ENCODE measurements at places on chromosomes 5 and 9.
A peak's percentile ranks its signal among the peaks of the same experiment; 100 is the strongest.

GRCh38 chr5:10635867-10636350 lies 72.0 kb downstream of the ANKRD33B start:
- no peak for DNase-seq

DNA sequence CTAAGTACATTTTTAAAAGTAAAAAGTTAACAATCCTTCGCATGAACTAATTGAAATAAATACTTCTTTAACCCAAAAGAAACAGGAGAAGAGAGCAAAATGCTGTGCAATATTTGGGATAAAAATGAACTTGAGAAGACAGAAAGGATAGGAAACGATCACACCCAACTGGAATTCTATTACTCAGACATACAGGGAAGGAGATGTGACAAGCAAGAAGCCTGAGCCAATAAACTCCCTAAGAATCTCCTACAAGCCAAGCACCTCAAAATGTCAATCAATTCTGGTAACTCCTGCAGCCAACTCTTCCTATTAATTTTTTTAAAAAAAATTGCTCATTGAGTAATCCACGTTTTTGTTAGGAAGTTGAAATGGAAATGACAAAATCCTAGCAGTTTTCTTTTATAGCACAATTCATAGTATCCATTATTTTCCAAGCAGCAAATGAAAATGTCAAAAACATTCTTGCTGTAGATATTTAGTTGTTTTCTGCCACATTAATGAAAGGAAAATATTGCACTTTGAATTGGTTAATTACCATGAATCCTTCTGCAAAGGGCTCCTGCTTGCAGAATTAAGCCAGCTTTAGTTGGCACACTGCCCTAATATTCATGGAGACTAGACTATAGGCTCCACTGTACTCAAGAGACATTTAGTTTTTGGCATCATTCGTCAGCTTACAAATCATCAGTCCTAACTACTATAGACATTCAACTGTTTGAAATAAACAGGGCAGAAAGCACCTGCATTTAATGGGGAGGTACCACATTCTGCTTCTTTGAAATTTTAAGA lies 89.0 kb downstream of the RFX3 start:
- DNase-seq = no peak

- DNase-seq = no peak
Measured at GRCh38 chr5:173663352-173664153, 47.1 kb upstream of the BOD1 start.

GRCh38 chr5:81268521-81269196 lies 32.7 kb upstream of the ZCCHC9 start:
- DNase-seq = no peak

DNA sequence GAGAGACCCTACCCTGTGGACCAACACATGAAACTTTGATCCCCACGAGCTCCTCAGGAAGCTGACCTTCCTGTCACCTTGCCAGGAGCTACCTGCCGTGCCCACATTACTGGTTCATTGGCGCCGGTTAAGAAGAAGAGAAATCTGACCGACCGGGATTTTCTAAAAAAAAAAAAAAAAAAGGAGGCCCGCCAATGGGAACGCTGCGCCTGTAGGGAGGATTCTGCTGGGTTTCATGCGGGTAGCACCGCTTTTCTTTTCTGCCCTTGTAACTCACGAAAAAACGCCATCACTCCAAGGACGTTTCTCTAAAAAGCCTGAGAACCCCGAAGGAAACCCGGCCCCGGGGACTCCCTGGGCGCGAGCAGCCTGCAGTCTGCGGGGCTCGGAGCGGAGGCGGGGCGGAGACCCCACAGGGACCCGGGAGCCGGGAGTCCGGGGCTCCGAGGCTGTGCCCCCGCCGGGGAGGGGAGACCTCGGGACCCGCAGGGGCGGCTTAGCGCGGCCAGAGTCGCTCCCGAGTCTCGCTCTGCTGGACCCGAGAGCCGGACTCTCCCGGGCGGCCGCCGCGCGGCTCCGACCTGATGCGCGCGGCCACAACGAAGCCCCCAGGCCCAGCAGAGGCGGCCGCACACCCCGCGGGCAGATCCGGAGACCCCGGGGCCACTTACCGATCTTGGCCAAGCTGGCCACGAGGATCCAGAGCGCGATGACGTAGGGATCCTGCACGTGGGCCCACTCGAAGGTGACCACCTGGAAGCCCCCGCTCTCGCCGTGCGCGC lies 617 bp downstream of the SLC9A3 start:
- DNase-seq = no peak

GRCh38 chr5:137399911-137400310 lies 99.2 kb downstream of the SPOCK1 start:
- DNase-seq = no peak

GRCh38 chr5:147565524-147565923 lies 55.7 kb upstream of the DPYSL3 start:
- DNase-seq = no peak

- no peak for DNase-seq
Measured at GRCh38 chr9:95815961-95816360, 59.5 kb upstream of the ERCC6L2 start.

GRCh38 chr5:84715091-84715490 lies 330.4 kb upstream of the EDIL3 start:
- DNase-seq = no peak

GRCh38 chr9:84381508-84381907 lies 41.0 kb upstream of the SLC28A3 start:
- DNase-seq = no peak

DNA sequence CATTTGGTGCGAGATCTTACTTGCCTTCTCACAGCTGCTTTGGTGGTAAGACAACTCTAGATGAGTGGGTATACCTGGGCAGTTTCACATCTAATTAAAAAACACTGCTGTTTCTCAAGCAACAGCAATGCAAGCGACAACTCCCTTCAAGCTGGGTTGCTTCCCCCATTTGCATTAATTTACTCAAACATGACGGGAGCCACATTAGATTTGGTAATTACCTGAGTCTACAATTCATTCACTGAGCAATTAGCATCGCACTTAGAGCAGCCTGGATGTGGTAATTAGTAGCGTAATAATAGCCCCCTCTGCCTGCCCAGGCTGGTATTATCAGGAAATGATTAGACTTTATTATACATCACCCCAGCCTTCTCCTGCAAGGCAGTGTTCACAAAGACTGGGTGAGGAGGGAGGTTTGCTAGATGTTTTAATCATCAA lies 73.4 kb downstream of the FBXO38 start:
- DNase-seq = peak; percentile 38

DNA sequence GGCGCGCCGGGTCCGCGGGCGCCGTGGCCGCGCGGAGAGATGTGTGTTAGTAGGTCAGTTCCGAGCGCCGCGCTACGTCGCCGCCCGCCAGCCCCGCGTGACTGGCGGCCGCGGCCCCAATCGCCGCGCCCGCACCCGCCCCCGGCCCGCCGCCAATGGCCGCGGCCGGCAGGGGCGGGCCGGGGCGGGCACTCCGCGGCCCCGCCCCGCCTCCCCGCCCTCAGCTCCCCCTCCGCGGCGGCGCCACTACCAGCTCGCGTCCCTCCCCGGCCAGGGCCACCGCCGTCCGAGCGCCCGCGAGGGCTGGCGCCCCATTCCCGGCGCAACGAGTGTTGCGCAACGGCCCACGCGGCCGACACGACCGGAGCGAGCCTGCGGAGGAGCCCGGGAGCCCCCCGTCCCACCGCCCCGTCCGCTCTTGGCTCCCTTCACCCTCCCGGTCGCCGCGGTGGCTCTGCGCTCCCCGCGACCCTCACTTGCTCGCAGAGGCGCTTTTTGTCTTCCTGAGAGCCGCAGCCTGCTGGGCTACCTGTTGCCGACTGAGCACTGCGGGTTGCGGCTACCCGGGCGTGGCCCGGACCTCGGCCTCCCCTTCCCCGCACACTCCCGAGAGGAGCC lies at the start of gene NFIL3:
NFIL3 (minus strand) TSS at position 48 of the 618 bp plus-strand sequence. CDS start 13,098 bp downstream, outside the sequence.
- peak; percentile 58 for DNase-seq

DNA sequence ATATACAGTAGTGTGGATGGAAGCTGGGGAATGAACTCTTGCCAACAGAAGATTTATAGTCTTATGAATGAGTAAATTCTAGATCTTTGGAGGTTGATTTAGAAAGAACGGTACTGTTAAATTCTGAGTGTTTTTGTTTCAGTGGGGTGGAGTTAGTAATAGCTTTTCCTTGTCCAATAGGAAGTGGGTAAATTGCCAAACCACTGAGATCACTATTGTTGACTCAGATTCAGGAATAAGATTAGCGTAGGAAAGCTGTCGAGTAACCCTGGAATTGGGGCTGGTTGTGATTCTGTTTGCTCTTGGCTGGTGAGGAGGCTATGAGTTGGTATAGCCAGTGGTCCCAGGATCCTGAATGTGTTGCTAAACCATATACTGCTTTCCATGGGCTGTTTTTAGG lies 155.6 kb downstream of the ARHGAP26 start:
- no peak for DNase-seq

DNA sequence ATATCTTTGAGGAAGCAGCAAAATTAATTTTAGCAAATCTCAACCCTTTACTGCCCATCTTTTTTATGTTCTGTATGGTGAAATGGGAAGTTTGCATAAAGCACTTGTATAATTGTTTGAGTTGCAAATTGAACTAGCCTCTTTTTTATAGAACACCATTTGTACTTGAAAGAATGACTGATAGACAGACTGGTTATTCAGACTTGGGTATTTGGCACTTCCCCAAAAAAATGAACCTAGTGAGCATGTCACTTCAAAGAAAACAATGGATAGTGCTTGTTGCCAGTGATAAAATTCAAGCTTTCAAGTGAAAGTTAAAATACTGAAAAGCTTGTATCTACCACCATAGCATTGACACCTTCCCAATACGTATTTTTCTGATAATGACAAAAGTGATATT lies 115.8 kb downstream of the ERCC6L2 start:
- DNase-seq = no peak

DNA sequence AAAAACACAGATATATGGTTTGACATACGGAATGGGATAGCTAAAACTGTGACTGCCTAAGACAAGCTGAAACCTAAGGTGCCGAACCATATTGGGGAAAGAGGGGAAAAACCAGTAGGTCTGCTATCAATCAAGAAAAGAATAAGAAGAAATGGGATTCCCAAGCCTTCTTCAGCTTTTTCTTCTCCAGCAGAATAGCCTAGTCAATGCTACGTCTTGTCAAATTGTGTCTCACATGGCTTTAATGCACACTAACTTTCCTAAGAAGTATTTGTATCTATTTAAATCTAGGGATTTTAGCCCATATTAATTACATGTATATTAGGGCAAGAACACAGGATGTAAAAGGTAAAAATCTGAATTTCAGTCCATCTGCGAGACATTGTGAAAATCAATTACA lies 797 bp upstream of the FBXO38 start:
- DNase-seq = no peak

- DNase-seq = no peak
Measured at GRCh38 chr5:136030956-136031611, 2.3 kb downstream of the TGFBI start.

- no peak for DNase-seq
Measured at GRCh38 chr5:74357827-74358226, 282.7 kb downstream of the ENC1 start.

DNA sequence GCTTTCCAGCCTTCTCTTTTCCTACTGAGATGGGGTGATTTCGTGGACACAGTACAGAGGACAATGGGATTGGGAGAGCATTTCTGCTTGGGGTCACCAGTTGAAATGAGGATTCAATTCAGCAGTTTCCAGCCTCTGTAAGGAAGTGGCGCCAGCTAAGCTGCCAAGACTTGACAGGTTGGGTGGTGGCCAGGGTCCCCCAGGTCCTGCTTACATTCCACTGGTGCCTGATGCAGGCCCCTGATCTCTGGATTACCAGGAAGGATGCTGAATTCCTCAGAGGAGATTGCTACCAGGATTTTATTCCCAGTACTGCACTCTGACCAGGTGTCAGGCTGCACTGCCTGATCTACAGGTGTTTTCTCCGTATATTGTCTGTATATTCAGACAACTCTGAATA lies 119.7 kb downstream of the PSD2 start:
- no peak for DNase-seq

DNA sequence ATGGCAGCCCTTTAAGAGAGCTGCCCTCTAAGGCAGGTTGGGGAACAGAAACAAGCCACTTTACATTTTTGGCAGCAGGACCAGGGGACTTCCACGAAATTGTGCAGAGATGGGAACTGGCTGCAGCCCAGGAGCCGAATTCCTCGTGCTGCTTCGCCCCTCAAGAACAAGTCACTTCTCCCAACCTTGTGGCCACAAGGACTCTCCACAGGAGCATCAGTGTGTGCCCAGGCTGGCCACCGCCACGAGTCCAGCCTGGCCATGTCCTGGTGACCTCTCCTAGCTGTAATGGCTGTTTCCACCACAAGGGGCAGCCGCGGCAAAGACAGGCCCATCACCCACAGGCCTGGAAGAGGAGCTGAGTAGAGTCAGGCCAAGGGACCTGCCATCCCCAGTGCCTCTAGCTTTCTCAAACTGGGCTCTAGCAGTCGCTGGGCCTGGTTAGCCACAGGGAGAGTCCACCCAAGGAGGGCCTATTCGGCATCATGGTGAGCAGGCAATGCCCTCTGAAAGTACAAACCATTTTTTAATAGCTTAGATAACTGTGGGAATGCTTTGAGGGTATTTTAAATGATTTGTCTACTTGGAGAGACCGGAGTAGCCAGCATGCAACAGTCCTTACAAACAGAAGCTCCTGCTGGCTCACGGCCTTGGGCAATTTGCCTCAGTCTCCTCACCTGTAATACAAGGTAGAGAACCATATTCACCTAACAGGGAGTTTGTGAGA lies 129.0 kb downstream of the COL23A1 start:
- DNase-seq = peak; percentile 34

GRCh38 chr9:6630502-6631206 lies 14.9 kb downstream of the GLDC start:
- no peak for DNase-seq

DNA sequence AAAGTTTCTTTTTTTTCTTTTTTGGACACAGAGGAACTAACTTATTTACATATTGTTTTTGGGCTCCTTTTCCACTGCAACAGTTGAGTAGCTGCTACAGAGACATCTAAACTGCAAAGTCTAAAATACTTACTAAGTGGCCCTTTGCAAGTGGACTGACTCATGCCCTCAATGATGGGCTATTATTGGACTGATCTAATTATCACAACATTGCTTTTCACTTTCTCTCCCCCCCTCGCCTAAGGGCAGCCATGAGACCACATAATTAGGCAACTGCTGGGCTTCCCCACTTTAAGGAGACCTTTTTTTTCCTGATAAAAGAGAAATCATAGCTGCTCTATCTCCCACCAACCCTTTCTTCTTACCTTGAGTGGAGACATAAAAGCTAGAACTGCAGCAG lies 47.0 kb downstream of the PLK2 start:
- DNase-seq = no peak

GRCh38 chr9:119053070-119053469 lies 316.2 kb downstream of the BRINP1 start:
- no peak for DNase-seq

GRCh38 chr5:10528056-10528816 lies 35.6 kb upstream of the ANKRD33B start:
- DNase-seq = no peak

- no peak for DNase-seq
Measured at GRCh38 chr9:14294659-14295058, 19.3 kb downstream of the NFIB start.

- DNase-seq = no peak
Measured at GRCh38 chr9:129720181-129720864, 32.5 kb downstream of the PTGES start.

GRCh38 chr5:117982691-117983090 lies 1005.7 kb downstream of the DTWD2 start:
- no peak for DNase-seq

DNA sequence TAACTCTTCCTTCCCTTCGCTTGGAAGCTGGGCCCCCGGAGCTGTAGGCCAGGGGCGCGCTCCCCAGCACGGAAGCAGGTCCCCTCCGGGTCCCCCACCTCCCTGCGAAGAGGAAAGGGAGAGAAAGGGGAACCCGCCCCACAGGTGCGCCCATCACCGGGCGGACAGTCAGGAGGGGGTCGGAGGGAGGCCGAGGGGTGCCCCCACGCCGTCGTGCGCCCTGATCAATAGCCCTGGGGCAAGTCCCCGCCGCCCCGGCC lies 793 bp downstream of the AGPAT2 start:
- no peak for DNase-seq
